ENCODE measurements at places on chromosomes 13 and 19.

GRCh38 chr13:73177916-73178565 is 119.2 kb downstream of the KLF5 start:
- no peak for DNase-seq

GRCh38 chr13:73025217-73026012 is 33.4 kb upstream of the KLF5 start:
- no peak for DNase-seq

DNA sequence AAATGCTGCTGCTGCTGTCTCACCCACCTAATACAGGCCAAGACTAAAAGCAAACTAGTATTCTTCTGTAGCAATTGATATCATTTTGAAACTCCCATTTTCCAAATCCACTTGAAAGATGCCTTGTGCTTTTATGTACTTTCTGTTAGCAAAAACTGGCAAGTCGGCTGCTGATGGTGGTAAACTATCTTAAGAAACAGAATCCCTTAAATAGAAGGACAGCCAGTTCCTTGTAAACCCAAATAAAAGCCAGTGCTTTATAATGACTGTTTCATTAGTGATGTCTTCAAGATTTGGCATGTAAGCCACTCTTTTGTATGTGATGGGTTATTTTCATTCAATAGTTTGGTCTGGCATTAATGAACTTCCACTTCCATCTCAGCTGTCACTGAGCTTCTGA is 5.2 kb downstream of the FAM124A start:
- no peak for DNase-seq

DNA sequence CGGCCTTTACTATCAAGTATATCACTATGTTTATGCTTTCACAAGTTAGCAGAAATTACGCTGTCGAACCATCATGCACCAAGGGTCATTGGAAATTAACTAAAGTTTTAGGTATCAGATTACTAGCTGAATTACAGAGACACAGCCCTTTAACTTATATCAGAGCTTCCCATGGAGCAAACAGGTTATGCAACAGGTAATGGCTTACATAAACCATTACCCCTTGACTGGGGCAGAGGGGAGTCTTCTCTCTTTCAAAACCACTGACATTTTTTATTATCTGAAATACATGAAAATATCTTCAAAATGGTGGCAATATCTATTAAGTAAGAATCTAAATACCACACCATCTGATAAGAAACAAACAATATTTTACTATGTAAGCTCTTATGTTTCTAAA is 1692.9 kb upstream of the SLC10A2 start:
- DNase-seq, result no peak

DNA sequence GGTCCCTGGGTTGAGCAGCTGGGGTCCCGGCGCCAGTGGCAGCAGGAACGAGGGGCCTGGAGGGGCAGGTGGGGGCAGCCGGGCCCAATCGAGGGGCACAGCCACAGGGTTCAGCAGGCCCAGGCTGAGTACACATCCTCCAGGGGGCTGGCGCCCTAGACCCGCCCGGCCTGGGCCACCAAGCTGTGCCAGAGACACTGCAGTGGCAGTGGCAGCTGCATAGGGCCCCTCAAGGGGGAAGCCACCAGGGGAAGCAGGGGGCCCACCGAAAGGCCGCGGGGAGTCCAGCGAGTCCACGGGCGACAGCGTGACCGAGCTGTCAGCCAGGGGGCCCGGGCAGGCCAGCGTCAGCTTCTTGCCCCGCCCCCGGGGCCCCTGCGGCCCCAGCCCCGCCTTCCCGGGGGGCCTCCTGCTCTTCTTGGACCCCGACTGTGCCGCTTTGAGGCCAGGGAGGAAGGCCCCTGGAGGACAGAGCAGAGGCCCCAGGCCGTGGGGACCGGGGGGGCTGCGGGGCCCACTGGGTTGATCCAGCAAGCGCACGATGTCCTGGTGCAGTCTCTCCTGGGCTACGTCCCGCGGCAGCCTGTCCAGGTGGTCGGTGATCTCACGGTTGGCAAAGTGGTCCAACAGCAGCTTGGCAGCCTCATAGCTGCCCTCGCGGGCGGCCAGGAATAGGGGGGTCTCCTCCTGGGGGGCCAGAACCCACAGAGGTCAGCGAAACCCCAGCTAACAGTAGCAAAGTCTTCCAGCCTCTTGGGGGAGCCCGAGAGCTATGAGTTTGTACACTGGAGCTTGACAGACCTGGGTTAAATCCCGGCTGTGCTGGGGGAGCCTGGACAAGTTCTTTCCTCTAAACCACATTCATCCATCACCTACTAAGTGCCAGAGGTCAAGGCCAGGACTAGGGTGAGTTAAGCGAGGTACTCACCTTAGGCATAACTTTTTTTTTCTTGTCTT is 39.5 kb downstream of the NOTCH3 start:
- no peak for DNase-seq

DNA sequence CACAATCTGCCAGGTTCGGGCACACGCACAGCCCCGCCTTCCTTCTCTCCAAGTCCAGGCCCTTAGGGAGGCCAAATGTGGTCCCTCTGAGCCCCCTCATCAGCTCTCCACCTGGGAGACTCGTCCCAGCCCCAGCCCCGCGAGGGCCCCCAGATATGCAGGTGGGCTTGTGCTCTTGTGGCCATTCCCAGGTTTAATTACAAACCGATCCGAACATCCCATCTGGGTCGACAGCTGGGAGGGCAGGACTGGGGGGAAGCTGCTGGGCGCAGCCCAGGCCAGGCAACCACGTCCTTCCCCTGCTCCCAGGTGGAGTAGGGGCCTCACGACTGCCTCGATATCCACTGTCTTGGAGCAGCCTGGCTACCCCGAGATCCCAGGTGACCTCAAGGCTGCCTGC is 7.5 kb upstream of the C2CD4C start:
- DNase-seq, result no peak

DNA sequence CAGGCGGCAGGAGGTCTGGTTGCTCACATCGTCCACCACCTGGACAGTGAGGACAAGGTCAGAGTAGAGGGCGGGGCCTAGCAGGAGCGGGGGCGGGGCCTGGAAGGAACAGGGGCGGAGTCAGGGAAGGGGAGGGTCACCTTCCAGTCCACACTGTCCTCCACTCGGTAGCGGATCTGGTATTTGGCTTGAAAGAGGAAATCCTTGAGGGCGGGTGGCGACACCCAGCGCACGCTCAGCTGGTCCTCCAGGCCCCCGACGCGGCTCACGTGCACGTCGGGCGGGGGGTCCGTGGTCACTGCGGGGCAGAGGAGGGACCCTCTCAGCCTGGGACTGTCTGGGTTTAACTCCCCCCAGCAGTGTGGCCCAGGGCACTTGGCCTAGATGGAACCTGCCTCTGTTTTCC is 8.2 kb downstream of the REX1BD start:
- DNase-seq, result no peak

DNA sequence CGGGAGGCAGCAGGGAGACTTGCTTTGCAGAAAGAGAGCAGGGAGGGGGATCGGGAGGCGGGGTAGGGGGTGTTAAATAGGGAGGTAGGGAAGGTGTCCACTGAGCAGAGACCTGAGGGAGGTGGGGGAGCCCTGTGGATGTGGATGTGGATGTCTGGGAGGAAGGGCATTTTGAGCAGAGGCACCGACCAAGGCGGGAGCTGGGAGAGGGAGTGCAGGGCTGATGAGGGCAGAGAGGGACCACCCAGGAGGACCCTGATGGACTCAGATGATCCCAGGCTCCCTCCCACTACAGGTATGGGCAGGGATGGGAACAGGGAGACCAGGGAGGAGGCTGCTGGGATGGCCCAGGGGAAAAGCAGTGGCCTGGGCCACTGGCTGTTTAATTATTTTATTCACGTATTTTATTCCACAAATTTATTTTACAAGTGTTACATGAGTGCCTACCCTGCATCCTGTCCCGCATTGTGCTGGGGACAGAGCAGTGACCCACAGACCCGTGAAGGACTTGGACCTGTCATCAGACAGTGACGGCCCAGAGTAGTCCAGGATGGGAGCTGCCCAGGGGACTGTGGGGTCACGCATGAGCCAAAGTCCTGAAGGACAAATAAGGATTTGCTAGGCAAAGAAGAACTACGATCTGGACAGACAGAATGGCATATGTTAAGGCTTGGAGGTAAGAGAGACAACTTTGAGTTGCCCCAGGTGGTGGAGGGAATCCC is 5.3 kb downstream of the GRAMD1A start:
- no peak for DNase-seq

GRCh38 chr19:3374369-3375112 is 8.2 kb downstream of the NFIC start:
- no peak for DNase-seq

- no peak for DNase-seq
Measured at GRCh38 chr13:72457151-72457550, 270.3 kb downstream of the MZT1 start.

DNA sequence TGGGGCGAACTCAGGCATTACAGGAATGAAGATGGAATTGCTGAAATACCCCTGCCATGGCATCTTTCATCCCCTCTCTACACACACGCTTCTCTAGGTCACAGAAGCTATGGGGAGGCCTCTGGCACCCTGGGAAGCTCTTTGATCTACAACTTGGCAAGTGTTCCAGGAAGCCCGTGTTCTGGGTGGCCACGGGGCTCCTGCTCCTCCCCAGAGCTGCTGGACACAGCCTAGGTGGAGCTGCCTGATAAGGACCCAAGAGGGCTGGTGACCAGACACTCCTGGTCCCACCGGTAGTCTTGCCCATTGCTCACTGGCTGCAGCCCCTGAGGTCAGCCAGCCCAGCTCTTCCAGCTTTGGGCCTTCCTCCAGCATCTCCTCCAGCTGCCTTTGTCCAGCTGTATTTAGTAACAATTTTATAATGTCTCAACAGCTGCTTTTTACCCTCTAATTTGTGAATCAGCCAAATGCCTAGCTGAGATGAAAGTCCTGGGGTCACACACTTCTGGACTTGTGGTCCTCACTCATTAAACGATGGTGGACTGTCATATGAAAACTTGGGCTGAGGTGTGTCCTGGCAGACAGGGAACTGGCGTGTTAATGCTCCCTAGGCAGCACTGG is 72.8 kb upstream of the SPATA13 start:
- no peak for DNase-seq

GRCh38 chr19:5143471-5144411 is 174.8 kb downstream of the KDM4B start:
- no peak for DNase-seq

DNA sequence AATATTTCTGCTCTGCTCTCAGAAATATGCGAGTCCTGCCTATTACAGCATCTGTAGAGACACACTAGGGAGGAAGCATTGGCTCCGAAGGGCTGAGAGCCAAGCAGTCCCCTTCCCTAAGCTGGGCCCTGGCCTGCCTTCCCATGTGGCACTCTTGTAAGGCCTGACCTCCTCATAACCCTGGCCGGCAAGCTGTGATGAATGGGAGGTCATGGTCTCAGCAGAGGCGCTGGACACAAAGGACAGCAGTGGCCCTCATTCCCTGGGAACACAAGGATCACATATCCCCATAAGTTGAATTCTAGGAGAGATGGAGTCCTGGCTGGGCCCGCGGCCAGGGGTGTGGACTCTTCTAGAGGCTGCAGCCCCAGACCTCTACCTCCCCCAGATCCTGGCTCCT is 483.3 kb downstream of the ZNF536 start:
- no peak for DNase-seq

DNA sequence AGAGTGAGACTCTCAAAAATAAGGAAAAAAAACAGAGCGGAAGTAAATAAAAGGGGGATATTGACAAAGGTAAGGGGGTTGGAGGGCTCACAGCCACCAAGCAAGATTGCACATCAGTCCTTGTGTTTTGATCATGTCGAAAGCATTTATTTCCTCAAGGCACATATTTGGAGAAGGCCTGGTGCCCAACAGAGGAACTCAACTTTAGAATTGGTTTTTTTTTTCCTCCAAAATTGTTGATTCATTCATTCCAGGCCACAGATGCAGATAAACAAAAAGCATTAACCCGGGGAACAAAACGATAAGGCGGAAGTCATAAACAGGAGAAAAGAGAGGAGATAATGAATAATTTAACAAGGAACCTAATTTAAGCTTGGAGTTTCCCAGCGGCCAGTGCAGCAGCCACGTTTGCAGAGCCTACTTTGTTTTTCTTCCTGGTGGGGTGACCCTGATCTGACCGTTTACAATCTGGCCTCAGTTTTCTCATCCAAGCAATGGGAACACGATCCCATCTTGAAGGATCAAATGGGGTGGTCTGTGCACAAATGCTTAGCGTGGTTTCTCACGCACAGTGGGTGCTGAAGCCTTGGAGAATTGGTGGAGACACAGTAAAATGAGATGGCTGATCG is 2.1 kb upstream of the PTPRS start:
- no peak for DNase-seq

DNA sequence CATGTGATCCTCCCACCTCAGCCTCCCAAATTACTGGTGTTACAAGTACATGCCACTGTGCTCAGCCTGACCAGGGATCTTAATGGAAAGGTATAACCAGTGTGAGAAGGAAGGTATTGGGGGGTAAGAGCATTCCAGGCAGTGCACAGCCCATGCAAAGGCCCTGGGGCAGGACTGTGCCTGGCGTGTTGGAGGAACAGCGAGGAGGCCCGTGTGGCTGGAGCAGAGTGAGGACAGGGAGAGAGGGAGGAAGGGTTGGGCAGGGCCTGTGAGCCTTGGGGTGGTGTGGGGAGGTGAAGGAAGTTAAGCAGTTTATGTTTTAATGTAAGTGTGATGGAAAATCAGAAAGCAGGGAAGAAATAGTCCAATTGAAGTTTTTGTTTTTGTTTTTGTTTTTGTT is 1.6 kb downstream of the TMIGD2 start:
- DNase-seq, result no peak

- DNase-seq, result no peak
Measured at GRCh38 chr13:80010286-80010831, 330.6 kb downstream of the SPRY2 start.

GRCh38 chr13:57604442-57604841 is 27.1 kb upstream of the PCDH17 start:
- DNase-seq, result no peak

- peak; percentile 94 for DNase-seq
Measured at GRCh38 chr19:45677351-45678230, 9.6 kb downstream of the GIPR start.

GRCh38 chr13:77136902-77137420 is 110.0 kb upstream of the FBXL3 start:
- no peak for DNase-seq

DNA sequence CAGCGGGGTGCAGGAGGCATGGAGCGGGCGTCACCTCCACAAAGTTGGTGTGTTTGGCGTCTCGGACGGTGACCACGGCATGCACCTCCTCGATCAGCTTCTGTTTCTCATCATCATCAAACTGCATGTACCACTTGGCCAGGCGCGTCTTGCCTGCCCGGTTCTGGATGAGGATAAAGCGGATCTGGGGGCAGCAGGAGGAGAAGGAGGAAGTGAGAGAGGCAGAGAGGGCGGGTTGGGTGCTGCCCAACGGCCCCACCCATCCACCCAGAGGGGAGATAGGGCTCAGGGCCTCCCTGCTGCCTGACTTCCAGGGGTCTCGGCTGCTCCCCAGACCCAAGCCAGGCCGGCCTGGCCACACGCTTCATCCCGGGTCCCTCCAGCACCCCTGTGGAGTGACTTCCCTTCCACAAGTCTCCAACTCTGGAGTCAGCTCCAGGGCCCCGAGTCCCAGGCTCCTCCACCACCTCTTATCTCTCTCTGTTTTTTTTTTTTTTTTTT is 4.6 kb downstream of the AP2S1 start:
- DNase-seq, result no peak

DNA sequence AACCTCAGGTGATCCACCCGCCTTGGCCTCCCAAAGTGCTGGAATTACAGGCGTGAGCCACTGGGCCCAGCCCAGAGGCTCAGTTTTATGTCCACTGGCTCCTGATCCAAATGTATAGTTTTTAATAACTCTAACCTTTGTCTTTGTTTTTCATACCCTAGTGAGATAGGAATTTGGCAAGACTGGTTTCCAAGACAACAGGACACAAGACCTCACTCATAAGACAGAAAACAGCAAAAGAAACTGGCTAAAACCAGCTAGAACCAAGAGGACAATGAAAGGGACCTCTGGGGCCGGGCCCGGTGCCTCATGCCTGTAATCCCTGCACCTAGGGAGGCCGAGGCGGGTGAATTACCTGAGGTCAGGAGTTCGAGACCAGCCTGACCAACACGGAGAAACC is 27.6 kb downstream of the CPT1C start:
- no peak for DNase-seq

Data from NCI-H187 treated with DMSO at 0.1 percent for 48 hours (cell line).